Placental pericyte (primary cell): ENCODE measurements at places on chromosomes 16 and 17. TPM values are rescaled to one million over a fixed set of nuclear protein-coding genes. Genes with fewer than 3 reads are reported as not detected.

Gene MMP25
- not detected in 2 replicates for total RNA-seq

Gene PLK1
- 2.0 and 70.7 TPM in 2 replicates for total RNA-seq

Gene HAGHL
- total RNA-seq: 8.3 and 23.4 TPM in 2 replicates

Gene COX6A2
- not detected in 2 replicates for total RNA-seq

Gene KSR1
- 46.8 and 104 TPM in 2 replicates for total RNA-seq

Gene FBXL16
- total RNA-seq: 0.22 TPM in 1 of 2 replicates, not detected in the other

Gene IFT20
- 36.5 and 46.2 TPM in 2 replicates for total RNA-seq

Gene TBC1D3K
- not detected in 2 replicates for total RNA-seq

Gene CLEC18A
- total RNA-seq: 0.14 and 0.66 TPM in 2 replicates

Gene CX3CL1
- 0.44 and 0.57 TPM in 2 replicates for total RNA-seq
